ENCODE measurements at places on chromosomes 16 and 17.

DNA sequence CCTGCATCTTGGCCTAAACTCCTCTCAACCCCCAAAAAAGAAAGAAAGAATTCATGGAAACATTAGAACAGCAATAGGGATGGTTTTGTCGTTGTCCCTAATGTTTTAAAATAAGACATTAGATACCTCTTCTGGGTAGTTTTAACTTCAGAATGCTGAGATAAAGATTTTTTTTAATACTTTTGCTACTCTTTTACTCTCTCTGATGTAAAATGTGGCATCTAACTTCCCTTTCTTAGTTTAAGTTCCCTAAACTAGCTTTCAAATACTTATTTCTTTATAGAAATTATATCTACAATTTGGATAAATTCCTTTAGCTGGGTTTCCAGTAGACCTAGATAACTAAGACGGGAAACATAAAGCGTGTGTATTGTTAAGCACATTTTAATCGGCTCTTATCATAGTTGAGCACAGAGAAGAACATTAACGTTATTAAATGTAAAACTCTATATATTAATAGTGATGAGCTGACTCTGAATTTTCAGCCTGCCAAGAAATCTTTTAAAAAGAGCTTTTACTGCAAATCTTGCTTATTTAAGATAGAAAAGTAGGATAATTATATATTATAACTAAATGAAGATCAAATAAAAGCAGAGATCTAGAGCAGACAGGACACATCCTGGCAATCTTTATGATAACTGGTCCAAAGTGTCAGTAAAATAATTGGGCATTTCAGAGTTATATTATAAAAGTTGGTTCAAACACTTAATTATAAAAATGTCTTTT is 183.2 kb downstream of the CYB561 start:
- no peak for DNase-seq

- DNase-seq, result no peak
Measured at GRCh38 chr16:63787014-63787413, 1334.8 kb downstream of the CDH11 start.

- DNase-seq, result no peak
Measured at GRCh38 chr17:74245871-74246270, 28.2 kb upstream of the DNAI2 start.

DNA sequence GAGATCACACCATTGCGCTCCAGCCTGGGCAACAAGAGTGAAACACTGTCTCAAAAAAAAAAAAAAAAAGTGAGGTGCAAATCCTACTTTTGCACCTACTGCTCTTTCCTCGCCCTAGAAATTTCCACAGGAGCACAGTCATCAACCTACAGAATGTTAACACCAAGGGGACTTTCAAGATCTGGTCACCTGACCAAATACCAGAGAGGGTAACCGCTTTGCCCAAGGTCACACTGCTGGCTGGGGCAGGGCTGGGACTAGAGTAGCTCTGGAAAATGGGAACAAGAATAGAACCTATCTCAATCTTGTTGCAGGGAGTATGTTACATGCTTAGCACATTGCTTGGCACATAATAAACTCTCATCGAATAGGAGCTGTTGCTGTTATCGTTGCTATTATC is 6.3 kb upstream of the MLLT6 start:
- DNase-seq, result no peak

GRCh38 chr17:18315562-18315922 is 449 bp downstream of the SMCR8 start:
- no peak for DNase-seq

DNA sequence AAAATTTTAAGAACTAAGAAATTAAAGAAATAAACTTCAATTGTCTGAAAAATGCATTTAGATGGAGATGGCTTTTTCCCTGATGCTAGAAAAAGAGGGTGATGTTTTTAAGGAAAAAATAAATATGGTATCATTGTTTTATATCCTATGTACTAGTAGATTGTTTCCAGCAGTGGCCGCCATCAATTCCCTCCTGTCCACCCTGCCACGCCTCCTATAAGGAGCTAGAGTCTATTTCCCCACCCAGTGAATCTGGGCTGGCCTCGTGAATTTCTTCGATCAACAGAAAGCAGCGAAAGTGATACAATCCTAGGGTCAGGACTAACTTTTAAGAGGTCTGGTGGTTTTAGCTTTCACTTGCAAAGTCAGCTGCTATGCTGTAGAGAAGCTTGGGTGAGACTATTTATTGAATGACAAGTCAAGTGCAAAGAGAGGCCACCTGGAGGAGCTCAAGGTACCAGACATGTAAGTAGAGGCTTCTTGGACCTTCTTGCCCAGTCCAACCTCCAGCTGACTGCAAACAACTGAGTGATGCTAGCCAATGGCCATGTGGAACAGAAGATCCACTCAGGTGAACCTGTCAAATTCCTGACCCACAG is 80.9 kb upstream of the MTMR4 start:
- no peak for DNase-seq
